Endothelial cell (in vitro differentiated cells): ENCODE measurements at places on chromosomes 13 and 19. TPM values are rescaled to one million over a fixed set of nuclear protein-coding genes. Genes with fewer than 3 reads are reported as not detected.
A peak's percentile ranks its signal among the peaks of the same experiment; 100 is the strongest.

DACT3 gene
- 1.1 TPM for total RNA-seq

HRC gene
- total RNA-seq, result 0.72 TPM

DNA sequence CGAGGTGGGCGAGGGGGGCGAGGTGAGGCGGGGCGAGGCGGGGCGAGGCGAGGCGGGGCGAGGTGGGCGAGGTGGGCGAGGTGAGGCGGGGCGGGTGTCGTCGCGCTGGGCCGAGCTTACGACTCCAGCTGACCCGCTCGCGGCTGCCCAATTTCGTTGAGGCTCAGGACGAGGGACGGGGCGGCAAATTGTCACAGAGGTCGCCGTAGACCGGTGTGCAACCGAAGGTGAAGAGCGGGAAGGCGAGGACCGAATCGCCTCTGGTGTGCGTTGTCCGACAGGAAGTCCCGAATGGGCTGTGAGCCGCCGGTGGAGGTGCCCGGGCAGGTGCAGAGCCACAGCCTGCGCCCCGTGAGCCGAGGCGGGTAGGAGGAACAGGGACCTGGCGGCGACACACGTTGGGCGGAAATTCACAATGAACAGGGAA lies at the start of gene LACC1:
LACC1 (plus strand) TSS at position 150 of the 427 bp plus-strand sequence. CDS start 1,082 bp downstream, outside the sequence.
- peak; percentile 19 for DNase-seq

- no peak for DNase-seq
Observed at GRCh38 chr13:99614465-99614885, 113.2 kb downstream of the TM9SF2 start.

MBD3L2 gene
- not detected for total RNA-seq
